ENCODE measurements at places on chromosomes 16 and 17. TPM values are rescaled to one million over a fixed set of nuclear protein-coding genes. Genes with fewer than 3 reads are reported as not detected.

DNA sequence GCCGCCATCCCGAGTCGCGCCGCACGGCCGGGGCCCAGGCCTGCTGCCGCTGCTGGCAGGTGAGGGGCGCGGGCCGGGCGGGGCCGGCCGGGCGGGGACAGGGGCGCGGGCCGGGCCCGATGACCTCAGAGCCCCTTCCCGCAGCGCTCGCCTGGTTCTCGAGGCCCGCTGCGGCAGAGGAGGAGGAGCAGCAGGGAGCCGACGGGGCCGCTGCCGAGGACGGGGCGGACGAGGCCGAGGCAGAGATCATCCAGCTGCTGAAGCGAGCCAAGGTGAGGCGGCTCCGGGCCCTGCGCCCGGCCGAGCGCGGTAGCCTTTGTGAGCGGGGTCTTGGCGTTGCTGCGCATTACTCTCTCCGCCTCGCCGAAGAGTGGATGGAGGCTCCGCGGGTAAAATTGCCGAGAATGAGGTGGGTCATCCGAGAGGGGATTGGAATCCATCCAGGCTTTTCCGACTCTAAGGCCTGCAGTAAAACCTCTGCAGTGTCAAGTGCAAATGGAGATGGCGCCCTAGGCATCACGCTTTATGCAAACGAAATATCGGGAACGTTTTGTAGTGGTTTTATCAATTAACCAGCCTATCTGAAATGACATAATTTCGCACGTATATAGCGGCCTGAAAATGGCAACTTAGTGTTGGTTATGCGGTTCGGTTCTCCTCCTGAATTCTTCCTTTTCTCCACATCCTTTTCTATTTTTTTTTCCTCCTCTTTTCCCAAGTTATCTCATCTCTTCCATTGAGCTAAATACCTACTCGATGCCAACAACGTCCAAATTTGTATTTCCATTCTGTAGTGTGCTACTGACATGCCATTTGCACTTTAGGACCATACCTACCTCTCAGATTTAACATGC lies 577 bp downstream of the TTC19 start:
- DNase-seq = no peak

GRCh38 chr17:56326001-56326359 lies 172.7 kb downstream of the ANKFN1 start:
- no peak for DNase-seq

GRCh38 chr16:9332574-9333148 lies 241.2 kb downstream of the HAPSTR1 start:
- DNase-seq = no peak

The PLEKHM1 gene
- 9.7 TPM for total RNA-seq

The ADAD2 gene
- not detected for total RNA-seq

All from NCI-H460 (cell line).